ENCODE measurements at places on chromosomes 4 and X.

GRCh38 chr4:165874791-165875371 lies 1.8 kb downstream of the TLL1 start:
- DNase-seq: peak; percentile 88

DNA sequence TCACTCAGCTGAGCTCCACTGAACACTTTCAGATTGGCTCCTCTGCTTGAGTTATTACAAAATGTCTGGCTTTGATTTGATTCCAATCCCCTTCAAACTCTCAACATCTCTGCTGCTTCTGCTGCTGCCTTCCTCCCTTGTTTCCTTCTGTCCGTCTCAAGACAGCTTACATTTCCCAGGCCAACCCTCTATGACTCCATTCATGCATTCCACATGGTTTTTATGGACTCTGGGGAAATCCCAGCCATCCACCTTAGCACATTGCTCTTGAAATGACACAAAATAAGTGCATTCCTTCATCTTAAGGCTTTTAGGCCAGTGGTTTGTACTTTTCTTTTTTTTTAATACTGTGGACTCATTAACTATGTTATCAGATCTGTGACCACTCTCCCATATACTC lies 68.5 kb upstream of the TMEM164 start:
- no peak for DNase-seq

DNA sequence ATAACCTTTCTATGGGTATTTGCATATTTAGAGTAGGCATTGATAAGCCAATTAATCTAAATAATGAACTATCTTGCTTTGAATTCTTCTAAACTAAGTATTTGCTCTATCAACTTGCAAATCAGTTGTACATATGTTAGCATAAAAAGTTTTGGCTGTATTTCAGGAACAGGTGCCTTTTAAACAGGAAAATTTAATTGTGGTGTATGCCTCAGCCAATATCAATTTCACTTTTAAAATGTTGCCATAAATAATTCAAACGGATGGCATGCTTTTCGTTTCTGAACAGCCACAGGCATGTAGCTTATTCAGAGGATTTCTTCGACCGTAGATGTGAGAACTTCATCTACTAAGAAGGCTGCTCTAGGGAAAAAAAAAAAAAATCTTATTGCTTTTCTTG lies 99.9 kb downstream of the DCLK2 start:
- DNase-seq: no peak

GRCh38 chr4:5100336-5100735 lies 49.1 kb downstream of the STK32B start:
- DNase-seq: no peak

DNA sequence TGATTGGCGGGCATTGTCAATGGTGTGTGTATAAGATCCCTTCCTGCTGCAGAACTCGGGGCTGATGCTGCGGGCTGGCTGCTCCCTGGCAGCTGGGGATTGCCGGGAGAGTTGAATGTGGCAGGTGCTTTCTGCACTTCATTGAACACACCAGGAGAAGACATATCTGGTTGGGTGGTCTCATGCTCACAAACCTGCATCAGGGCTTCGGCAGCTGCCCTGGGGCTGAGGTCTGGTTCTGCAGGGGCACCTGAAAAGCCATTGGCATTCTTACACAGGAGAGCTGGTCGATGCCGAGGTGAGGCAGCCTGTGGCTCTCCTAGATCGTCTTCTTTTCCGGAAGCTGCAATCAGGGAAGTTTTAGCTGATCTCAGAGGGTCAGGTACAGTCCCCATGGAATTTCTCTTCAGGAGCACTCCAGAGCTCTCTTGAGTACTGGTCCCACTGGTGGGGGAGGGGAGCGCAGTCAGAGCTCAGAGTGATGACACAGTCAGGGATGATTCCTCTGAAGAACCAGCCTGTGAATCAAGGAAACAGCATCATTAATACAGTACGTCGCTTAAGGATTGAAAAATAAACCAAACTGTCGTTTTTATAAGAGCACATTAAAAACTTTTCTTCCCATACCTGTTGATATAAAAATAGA lies 57.8 kb downstream of the GPRIN3 start:
- DNase-seq: peak; percentile 33

DNA sequence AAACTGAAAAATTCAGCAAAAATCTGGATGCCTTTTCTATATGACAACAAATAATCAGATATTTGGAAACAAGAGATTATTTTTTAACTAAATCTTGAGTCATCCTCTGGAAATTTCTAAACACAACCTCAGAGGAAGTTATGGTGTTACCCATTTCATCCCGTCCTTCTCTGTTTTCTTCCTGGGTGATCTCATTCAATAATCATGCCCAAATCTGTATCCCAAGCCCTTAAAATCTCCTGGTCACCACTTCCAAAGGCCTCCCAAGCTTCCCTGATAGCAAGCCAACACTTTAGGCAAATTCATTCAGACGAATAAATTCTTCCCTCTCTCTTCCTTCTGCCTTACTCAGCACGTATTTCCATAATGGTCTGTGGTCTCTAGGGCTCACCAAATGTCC lies 9.7 kb upstream of the SORCS2 start:
- no peak for DNase-seq

GRCh38 chr4:79574741-79575451 lies 166.9 kb upstream of the GK2 start:
- no peak for DNase-seq

DNA sequence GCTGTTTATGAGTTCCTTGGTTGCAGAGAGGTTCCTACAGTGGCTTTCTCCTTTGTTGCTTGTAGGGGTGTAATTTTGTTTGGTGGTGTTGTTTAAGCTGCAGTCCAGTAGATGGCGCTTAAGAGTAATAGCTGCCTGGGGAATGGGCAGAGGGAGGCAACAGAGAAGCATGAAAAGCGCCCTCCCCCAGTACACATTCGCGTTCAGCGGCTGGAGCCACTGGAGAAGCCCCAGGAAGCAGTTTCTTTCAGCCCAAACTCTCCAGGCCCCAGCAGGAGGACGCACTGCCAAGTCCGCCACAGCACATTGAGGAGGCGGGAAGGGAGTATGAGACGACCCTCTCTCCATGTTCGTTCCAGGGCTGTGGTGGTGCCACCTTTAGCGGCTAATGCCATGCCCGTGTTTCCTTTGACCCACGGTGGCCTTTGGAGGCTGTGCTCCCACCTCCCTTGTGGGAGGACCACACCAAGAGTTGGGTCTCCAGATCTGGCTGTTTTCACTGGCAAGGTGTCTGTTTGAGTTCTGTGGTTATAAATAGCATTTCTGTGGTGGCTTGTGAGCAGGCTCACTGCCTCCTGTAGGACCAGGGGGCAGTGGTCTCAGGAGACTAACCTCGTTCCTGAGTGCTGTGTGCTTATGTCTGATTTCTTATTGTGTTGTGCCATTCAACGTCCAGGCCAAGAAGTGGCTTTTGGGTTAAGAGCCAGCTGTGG lies 252.3 kb downstream of the ARHGAP10 start:
- peak; percentile 34 for DNase-seq

GRCh38 chrX:132409780-132410556 lies 78.9 kb downstream of the MBNL3 start:
- DNase-seq: no peak

DNA sequence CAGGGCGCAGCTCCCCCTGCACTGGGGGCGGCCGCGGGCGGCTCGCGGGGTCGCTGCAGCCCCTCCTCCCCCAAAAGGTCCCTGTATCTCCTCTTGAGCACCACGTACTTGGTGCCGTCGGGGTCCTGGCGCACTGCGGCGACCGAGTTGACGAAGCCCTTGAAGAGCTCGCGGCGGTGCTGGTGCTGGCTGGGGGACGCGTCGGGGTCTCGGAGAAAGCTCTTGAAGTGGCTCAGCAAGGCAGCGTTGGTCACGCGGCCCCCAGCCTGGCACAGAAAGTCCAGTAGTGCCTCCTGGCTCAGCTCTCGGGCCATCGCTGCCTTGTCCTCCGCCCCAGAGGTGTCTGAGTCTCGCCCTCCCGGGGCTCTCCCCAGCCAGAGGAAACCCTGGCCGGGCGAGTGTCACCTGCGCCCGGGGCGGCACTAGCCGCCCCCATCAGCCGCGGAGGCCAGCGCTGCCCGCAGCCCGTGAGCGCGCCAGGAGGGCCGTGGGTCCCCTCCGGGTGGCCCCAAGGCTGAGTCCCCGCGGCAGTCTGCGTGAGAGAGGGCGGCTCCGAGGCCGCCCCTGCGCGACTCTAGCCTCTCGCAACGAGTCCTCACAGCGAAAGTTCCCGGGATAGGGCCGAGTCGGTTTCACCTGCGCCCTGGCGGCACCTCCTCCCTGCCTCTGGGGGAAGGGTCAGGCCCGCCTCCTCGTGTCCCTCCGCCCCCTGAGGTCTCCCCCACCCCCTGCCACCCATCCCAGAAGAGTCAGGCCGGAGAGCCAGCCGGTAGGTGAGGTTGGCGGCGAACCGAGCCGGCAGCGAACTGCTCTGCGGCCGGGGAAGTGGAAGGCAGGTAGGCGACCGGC lies at the start of gene SOWAHB:
SOWAHB (minus strand) TSS at position 609 of the 849 bp plus-strand sequence; CDS start at position 314, 295 bp downstream.
- DNase-seq: peak; percentile 6

DNA sequence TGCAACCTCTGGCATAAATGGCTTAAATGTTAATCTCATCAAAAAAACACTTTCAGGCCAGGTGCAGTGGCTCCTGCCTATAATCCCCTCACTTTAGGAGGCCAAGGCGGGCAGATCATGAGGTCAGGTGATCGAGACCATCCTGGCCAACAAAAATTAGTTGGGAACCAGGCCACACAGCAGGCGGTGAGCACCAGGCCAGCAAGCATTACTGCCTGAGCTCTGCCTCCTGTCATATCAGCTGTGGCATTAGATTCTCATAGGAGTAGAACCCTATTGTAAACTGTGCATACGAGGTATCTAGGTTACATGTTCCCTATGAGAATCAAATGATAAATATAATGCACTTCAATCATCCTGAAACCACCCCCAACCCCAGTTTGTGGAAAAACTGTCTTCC lies 125.8 kb downstream of the LRBA start:
- no peak for DNase-seq
